HFFc6 (cell line): ENCODE measurements at places on chromosomes 2 and 18.
A peak's percentile ranks its signal among the peaks of the same experiment; 100 is the strongest.

GRCh38 chr2:190842606-190843104 is 38.0 kb upstream of the GLS start:
- DNase-seq = no peak

DNA sequence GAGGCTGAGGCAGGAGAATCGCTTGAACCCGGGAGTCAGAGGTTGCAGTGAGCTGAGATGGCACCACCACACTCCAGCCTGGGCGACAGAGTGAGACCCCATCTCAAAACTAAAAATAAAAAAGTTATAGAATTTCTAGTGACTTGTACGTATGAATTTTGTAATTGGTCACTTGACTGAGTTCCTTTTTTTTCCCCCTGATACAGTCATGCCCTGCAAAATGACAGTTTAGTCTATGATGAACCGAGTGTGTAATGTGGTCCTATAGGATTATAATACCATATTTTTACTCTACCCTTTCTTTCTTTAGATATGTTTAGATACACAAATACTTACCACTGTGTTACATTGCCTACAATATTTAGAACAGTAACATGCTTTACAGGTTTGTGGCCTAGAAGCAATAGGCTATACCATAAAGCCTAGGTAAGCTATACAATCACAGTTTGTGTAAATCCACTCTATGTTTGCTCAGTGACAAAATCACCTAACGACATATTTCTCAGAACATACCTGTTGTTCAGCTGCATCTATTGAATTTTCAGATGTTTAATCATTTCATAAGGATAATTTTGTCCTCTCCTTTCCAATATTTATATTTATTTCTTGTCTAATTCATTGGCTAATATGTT is 25.4 kb downstream of the SOCS6 start:
- no peak for DNase-seq

GRCh38 chr2:219127037-219127635 is 33.5 kb downstream of the NHEJ1 start:
- DNase-seq = no peak

DNA sequence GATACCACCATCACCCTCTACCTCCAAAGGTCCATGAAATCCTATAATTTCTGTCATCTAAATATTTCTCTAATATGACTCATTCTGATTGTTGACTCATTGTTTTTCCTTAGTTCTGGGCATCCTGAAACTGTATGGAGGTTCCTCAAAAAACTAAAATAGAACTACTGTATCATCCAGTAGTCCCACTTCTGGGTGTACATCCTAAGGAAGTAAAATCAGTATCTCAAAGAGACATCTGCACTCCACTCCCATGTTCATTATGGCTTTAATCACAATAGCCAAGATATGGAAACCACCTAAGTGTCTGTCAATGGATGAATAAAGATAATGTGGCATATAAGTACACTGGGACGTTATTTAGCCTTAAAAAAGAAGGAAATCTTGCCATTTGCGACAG is 125.8 kb upstream of the MYO3B start:
- DNase-seq = peak; percentile 12

DNA sequence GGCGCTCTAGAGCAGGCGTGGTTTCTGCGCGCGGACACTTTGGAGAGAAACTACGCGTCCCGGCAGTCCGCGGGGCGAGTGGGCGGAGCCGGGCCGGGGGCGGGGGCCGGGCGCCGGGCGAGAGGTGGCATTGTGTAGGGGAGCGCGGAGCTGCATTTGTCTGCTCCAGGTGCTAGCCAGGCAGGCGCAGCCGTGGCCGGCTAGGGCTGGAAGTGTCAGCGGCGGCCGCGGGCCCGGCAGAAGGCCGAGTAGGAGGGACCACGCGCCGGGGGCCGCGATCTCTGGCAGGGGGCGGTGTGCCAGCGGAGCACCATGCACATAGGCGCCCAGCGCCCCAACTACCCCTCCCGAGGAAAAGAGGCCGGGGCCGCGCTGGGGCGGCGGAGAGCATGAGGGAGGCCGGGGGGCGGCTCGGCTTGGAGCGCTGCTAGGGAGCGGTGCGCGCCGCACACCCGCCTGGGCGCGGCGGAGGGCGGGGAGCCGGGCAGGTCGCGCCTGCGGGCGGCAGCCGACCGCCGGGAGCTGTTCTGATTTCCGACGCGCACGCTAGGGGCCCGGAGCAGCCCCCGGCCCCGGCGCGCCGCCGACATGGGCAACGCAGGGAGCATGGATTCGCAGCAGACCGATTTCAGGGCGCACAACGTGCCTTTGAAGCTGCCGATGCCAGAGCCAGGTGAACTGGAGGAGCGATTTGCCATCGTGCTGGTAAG is at the start of gene FMNL2:
Gene FMNL2, plus strand, starts transcription at position 159 of the 710 bp plus-strand sequence.
- DNase-seq = peak; percentile 57

- DNase-seq = no peak
Measured at GRCh38 chr18:63871836-63872235, 15.7 kb upstream of the SERPINB2 start.

- no peak for DNase-seq
Measured at GRCh38 chr18:76274468-76275289, 220.4 kb downstream of the ZNF516 start.

GRCh38 chr18:6118080-6118479 is 222.8 kb upstream of the TMEM200C start:
- no peak for DNase-seq

GRCh38 chr2:100237770-100238169 is 84.5 kb downstream of the LONRF2 start:
- DNase-seq = no peak
